Caudate nucleus (tissue), 63 donors: ENCODE measurements at places on chromosomes 2 and 18.

- DNase-seq: no peak
Measured at GRCh38 chr2:156046900-156047299, 285.6 kb downstream of the NR4A2 start.

DNA sequence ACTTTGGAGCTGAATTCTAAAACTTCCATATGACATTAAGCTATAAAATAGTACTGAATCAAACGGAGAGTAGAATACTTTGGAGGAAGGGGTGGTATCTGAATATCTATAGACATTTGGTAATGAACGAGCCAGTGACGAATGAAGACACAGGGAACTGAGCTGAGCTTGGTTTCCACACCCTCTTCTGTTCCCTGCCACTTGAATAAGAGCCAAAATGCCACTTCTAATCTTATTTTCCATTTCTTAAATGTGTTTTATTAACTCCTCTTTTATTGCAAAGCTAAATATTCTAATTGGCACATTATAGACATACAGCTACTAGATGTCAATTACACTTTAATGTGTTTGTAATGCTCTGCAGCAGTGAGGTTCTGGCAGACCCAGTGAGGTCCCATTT lies 76.1 kb downstream of the AFF3 start:
- no peak for DNase-seq

DNA sequence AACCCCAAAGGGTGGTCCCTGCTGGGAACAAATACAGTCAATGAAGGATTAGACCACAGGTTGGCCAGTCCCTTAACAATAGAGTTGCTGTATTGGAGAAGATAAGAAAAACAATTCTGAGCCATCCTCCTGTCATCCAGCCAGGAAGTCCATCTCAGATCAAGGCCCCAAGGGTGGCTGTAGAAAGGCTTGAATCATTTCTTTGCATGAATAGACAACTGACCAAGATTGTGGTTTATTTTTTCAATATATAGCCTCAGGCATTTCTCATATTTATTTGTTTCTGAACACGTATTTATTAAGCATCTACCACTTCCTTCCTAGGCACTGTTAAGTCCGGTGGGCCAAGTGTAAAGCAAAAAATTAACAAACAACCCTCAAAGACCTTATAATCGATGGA lies 274.4 kb upstream of the SLC14A2 start:
- DNase-seq: no peak

DNA sequence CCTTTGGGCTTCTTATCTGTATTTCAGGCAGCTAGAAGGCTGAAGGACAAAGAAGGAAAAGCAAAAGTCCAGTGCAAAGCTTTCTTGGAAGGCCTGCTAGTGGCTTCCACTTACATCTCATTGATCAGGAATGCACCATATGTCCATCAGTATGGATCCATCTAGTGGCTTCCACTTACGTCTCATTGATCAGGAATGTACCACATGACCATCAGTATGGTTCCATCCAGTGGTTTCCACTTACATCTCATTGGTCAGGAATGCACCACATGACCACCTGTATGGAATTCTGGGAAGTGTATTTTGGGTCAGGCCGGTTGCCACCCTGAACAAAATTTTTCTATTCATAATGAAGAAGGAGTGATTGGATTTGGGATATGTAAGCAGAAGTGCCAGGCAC lies 70.6 kb downstream of the LYPD6 start:
- no peak for DNase-seq

DNA sequence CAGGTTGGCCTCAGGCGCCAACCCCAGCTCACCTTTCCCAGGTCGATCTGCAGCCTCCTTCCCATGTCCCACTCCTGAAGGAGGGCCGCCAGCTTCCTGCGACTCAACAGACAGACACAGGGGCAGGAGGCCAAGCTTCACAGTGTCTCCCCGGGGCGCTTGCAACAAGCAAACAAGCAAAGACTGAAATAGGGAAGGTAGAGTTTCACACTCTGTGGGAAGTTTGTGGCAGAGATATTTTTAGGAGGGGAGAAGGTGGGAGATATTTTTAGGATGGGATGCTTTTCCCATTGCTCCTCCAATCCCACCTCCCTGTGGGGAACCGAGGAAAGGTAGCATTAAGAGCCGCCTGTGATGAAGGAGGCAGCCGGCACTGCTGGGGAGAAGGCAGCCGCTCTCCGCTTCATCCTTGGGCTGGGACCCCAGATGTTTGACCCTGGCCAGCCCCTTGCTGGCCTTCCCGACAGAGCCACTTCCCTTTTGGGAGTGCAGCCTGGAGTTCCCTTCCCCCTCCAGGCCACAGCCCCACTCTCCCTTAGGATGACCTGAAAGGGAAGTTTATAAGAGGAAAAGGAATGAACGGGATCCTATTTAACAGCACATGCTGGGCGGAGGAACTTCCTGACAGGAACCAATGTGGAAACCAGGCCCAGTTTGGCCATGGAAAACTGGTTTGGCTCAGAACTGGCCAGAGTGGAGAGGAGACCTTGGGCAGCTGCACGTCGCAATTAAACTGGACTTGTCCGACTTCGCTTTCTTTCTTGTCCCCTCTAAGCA lies 142.2 kb upstream of the SMAD2 start:
- DNase-seq: no peak

GRCh38 chr2:39704540-39704939 lies 38.8 kb downstream of the TMEM178A start:
- DNase-seq: no peak

DNA sequence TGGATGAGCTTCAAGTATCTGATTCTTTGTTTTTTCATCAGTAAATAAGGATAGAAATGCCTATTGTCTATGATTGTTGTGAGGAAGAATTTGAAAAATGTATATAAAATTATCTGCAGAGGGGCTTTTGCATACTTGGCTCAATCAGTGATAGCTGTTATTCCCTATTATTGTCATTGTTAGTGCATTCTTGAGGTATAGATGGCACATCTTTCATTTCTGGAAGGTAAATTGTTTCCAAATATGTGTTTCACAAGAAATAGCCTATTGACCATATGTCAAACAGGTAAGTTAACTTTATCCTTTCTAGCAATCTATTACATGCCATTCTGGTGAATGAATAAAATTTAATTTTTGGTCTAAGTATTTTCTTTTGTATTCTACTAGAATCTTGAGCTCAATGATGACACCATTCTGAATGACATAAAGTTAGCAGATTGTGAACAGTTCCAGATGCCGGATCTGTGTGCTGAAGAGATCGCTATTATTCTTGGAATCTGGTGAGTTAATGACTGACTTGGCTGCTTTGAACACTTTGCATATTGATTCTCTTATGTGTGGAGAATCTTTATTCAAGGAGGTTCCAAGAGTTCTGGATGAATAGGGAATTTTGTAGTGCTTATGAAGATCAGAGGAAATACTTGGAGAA lies 44.2 kb downstream of the TTC27 start:
- DNase-seq: no peak

DNA sequence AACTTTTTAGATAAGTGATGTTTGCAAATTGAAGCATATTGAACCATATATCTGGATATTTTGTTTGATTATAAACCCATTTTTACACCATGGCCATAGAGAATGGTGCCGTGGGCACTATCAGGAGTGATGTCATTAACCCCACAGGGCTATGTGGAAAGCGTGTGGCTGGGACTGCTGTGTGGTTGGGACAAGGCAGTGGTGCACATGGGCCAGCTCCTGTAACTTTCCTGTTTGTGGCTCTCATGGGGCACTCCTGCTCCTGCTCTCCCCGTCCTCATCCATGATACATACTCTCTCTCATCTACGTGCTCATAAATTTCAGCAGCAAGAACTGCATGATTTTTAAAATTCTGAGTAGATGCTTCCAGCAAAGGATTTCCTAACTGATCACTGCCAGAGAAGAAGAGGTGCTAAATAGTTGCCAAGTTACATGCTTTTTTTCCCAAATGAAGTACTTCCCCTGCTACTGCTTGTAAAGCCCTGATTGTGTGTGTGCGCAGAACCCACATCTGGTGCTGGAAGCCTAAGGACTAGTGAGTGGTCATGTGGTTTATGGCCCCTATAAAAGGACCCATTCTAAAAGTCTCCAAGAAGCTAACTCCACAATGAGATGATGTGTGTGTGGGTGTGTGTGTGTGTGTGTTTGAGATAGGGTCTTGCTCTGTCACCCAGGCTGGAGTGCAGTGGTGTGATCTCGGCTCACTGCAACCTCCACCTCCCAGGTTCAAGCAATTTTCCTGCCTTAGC lies 240.8 kb downstream of the NEDD4L start:
- DNase-seq: no peak
